ENCODE measurements at places on chromosomes 12 and 14.

GRCh38 chr12:112752303-112752702, 39.2 kb upstream of the RPH3A start:
- no peak for DNase-seq

- DNase-seq, result no peak
These were observed 129.1 kb downstream of the KITLG start for GRCh38 chr12:88451205-88451604.

DNA sequence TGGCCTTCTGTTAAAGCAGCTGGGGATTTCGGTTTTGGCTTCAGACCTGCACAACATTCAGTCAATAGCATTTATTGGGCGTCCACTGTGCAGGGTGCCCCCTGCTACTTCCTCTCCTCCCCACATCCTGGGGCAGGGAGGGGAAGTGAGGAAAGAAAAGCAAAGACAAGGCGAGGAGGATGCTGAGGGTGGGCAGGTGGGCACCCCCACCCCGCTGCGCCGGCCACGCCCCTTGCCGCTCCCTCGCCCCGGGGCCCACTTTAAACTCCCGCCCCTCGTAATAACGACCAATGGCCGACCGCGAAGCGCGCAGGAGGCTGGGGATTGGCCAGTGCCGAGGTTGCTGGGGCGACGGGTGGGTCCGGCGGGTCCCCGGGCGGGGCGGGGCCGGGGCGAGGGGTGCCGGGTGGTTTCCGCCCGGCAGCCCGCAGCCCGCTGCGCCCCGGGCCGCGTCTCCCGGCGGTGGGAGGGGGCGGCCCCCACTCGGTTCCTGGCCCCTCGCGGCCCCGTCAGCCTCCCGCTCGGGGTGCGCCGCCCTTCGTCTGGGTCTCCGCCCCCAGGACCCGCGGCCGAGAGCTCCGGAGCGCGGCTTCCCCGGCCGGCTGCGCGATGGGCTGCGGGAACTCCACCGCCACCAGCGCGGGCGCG, at the start of gene C12orf75:
Gene C12orf75, plus strand, starts transcription at position 409 of the 648 bp plus-strand sequence. Its CDS starts 201 bp downstream, at position 610.
- DNase-seq, result peak; percentile 95

DNA sequence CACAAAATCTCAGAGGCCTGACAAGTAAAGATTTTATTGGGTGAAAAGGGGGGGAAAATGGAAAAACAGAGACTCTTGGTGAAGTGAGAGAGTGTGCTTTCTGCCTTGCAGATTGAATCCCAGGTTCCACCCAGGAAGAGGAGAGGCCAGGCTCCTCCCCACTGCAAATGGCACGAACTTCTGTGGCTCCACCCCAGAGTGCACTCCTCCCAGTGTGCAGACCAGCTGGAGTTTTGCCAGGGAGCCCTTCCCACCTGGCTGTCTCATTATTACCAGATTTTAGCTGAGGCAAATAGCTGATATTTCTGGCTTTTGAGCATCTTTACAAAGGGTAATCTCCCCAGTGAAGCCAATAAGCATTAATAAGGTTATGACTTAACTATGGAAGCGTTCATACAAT, 51.9 kb downstream of the TESPA1 start:
- DNase-seq, result no peak

- DNase-seq, result no peak
These were observed 20.3 kb upstream of the DRAM1 start for GRCh38 chr12:101857043-101857558.

- DNase-seq, result no peak
These were observed 365.7 kb downstream of the FLRT2 start for GRCh38 chr14:85895603-85896002.

GRCh38 chr12:32155961-32156529, 49.4 kb downstream of the BICD1 start:
- no peak for DNase-seq

DNA sequence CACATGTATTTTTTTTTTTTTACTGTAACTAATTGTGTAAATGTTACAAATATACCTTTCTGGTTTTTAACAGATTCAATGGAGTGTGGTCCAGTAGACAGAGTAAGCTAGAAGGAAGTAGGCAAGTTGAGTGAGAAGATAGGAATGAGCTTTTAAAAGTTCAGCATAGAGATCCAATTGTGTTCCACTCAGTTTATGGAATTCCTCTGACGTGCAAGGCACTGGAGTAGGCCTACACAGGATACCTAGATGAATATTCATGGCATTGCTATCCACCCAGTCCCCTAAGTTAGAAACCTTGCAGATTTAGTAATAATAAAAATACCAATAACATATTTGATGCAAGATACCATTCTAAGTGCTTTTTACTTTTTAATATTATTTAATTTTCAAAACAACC, 225.6 kb upstream of the ARID2 start:
- DNase-seq, result no peak

GRCh38 chr14:68568907-68569897, 223.7 kb downstream of the ZFP36L1 start:
- DNase-seq, result peak; percentile 39

DNA sequence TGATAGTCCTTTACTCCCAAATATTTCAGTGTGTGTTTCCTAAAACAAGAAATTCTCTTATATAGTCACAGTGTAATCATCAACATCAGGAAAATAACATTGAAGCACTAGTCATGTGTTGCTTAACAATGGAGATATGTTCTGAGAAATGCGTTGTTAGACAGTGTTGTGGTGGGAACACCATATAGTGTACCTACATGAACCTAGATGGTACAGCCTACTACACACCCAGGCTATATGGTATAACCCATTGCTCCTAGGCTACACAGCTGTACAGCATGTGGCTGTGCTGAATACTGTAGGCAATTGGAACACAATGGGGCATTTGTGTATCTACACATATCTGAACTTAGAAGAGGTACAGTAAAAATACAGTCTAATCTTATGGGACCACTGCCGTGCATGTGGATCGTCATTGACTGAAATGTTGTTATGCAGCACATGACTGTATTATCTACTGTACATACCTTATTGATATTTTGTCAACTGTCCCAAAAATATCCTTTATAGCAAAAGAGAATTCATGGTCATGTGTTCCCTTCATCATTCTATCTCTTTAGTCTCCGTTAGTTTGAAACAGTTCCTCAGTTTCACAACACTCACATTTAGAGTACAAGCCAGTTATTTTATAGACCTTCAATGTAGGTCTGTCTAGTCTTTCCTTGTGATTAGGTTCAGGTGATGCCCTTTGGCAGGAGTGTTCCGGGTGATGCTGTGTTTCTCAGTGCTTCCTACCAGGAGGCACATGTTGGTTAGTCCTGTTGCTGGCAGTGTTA, 109.7 kb downstream of the SLC25A47 start:
- no peak for DNase-seq

GRCh38 chr12:14260011-14260993, 105.2 kb upstream of the ATF7IP start:
- DNase-seq, result peak; percentile 67

DNA sequence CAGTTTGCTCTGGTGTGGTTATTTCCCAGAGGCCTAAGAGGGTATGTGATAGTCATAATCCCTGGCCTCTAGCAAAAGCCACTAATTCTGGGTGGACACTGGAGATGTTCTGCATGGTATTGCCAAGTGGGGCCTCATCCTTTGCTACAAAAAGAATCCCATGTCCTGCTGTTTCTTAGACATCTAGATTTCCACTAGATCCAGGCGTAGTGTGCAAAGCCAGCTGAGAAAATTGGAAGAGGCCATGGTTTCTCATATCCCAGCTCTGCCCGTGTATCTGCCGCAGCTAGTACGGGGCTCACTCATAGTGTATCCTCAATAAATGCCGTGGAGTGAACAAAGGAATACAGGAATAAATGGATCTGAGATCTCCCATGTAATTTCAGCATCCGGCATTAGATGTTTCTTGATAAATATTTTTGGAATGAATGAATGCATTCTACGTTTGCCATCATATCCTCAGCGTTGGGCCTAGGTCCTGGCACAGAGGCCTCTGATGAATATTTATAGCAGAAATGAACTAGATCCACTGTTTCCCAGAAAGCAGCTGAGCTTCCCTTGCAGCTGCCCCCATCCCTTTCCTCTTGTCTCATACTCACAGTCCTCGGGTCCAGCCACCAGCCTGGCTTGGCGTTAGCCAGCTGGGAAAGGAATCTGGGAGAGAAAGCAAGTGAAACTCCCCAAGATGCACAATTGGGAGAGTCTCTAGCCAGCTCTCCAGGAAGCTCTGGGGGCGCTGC, 76.3 kb upstream of the NOS1 start:
- peak; percentile 44 for DNase-seq

DNA sequence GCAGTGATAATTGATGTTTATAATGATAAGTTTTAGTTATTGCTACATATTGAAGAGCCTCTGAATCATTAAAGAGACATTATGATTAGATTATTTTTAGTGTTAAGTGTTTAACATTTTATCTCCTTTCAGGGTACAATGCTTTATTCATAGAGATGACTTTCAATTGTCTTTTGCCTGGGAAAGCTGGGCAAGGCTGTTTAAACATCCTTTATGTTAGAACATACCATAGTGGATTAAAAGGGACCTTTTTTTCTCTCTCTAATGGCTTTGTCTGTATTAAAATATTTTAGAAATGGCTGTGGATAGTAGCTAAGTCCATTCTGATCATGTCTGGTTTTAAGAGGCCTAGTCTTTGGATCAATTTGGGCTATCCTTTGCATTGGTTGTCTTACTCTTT, 427.5 kb upstream of the MIS18BP1 start:
- DNase-seq, result no peak

- no peak for DNase-seq
These were observed 5.7 kb upstream of the ZCCHC8 start for GRCh38 chr12:122506393-122506938.

DNA sequence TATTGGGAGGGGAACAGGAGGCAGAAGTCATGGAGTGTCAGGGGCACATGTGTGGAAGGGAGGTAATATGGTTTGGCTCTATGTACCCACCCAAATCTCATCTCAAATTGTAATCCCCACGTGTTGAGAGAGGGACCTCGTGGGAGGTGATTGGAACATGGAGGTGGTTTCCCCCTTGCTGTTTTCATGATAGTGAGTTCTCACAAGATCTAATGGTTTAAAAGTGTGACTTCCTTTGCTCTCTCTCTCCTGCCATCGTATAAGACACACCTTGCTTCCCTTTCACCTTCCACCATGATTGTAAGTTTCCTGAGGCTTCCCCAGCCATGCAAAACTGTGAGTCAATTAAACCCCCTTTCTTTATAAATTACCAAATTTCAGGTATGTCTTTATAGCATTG, 41.6 kb upstream of the CDK17 start:
- no peak for DNase-seq

DNA sequence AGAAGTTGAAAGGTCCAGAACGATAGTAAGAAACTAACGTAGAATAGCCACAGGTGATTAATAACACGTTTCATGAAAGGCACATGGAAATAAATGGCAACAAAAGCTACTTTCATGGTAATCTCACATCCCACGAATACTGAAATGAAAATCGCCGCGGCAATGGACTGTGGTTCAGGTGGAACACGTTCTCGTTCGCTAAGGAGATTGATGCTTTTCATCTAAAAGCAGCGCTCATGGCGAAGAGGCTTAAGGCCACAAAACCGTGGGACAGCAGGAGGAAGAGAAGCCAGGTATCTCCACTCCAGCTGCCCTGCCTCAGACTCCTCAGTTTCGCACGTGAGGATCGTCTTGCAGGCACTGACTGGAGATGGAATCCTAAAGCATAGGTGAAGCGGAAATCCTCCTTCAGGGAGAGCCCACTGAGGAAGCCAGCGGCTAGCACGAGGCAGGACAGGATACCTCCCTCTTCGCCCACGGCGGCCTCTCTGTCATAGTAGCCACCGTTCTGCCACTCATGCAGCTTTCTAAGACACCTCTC, 696 bp upstream of the GPHN start:
- no peak for DNase-seq
